ENCODE measurements at places on chromosomes 2 and 18.

DNA sequence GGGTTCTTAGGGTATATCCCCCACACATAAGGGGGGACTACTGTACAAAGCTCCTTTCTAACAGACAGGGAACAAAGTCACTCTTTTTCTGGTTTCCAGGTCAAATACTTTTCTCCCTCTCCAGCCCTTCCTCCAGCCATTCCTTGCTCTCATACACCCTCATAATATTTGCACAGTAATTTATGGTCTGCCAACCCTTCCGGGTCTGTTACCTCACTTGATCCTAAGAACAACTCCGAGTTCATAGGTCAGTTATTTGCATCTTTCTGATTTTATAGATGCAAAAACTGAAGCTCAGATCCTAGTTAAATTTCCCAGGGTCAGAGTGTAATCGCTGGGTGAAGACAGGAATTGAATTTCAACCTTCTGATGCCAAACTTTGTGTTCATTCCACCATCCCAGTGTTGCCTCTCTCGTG lies 14.8 kb upstream of the MATN3 start:
- no peak for DNase-seq

- DNase-seq: no peak
Measured at GRCh38 chr2:98894331-98895000, 41.6 kb downstream of the CRACDL start.

GRCh38 chr2:54120950-54121349 lies 5.5 kb downstream of the ACYP2 start:
- DNase-seq: no peak

GRCh38 chr18:56003009-56003719 lies 415.2 kb upstream of the TCF4 start:
- DNase-seq: no peak
